ENCODE measurements at places on chromosomes 4 and X. TPM values are rescaled to one million over a fixed set of nuclear protein-coding genes. Genes with fewer than 3 reads are reported as not detected.

DNA sequence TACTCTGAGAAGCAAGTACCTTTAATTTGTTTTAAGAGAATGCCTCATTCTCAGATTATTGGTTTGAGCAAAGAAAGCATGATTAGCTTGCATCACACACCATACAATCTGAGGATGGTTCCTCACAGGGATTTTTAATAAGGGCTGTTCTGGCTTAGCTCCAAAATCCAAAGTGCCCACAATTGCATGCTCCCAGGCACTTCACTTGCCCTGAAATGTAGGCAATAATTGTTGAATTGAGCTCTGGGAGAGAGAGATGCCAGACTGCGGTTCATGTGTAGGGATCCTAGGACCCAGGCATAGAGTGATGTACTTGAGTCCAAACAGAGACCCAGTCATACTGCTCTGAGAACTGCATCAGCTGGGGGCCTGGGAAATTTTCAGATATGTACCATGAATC lies 358.4 kb upstream of the CXorf51B start:
- H3K27me3 ChIP-seq = no peaks in the 10 kb centered on the region
- H3K4me1 ChIP-seq = no peaks in the 10 kb centered on the region
- no peaks in the 10 kb centered on the region for H3K36me3 ChIP-seq
- no peak for DNase-seq
- no peak overlapping the region for H3K4me3 ChIP-seq

BMPR1B gene
- total RNA-seq = not detected

DNA sequence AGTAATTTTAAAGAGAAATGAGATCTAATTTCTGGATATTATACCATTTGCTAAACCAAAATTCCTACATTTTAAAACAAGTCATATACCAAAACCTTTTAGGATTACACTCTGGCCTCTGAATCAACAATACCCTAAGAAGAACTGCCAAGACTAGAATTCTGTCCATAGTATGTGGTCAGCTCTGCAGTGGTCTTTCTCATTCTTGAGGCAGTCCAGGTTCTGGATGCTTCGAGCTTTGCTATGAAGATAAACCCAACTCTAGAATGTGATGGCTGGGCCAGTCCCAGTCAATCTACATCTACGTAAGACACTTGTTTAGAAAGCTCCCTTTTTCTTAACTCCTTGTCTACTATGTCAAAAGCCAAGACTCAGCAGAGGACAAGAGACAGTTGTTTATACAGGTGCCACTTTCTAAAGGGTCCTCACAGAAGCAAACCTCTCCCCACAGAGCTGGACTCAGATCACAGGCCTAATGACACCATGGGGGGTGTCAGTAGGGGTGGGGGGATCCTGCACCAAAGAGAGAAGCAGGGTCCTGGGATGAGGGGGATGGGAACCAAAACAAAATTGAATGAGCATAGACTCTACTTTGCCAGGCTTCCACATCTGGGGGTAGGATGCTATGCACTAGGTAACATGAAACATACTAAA lies 63.2 kb downstream of the SH3RF1 start:
- H3K4me3 ChIP-seq = no peak overlapping the region
- no peak overlapping the region for H3K27ac ChIP-seq
- DNase-seq = no peak

GRCh38 chr4:121980643-121981042 lies 28.8 kb upstream of the TRPC3 start:
- no peak overlapping the region for H3K4me3 ChIP-seq
- no peaks in the 10 kb centered on the region for H3K27me3 ChIP-seq
- no peak for DNase-seq
- no peak overlapping the region for H3K27ac ChIP-seq
